GM12865 (cell line): ENCODE measurements at places on chromosomes 4 and X.

- peak; percentile 75 for DNase-seq
Measured at GRCh38 chr4:8468746-8469535, 28.4 kb downstream of the TRMT44 start.

DNA sequence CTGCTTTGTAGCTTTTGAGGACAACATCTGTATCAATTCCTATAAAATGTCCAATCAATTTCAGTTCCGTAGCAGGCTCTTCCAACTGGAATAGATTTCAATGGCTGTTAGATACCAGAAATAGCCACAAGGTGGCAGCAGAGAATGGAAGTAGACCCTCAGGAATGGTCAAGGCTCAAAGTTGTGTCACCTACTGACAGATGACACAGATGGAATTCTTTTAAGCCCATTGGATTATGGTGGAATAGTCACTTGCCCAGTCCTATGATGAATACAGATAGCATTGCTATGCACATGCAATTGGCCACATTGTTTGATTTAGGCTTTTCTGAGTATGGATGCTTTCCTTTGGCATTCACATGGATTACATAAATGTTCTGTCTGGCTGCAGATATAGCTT, 130.4 kb upstream of the RADX start:
- peak; percentile 51 for DNase-seq

DNA sequence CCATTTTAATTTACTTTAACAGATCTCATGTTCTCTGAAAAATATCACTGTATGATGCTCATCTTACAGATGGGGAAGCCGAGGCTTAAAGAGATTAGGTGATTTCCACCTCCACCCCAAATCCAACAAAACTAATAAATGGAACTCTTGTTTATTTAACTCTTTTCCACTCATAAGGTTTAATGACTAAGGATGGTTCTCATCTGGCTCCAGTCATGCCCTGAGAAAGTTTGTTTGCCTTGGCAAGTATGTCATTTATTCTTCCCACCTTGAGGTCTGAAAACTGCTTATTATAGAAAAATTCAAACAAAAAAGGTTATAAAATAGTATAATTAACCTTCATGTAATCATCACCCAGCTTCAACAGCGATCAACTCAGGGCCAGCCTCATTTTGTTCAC, 56.3 kb downstream of the PPEF2 start:
- no peak for DNase-seq

- no peak for DNase-seq
Measured at GRCh38 chr4:159014859-159015258, 88.0 kb upstream of the RAPGEF2 start.

DNA sequence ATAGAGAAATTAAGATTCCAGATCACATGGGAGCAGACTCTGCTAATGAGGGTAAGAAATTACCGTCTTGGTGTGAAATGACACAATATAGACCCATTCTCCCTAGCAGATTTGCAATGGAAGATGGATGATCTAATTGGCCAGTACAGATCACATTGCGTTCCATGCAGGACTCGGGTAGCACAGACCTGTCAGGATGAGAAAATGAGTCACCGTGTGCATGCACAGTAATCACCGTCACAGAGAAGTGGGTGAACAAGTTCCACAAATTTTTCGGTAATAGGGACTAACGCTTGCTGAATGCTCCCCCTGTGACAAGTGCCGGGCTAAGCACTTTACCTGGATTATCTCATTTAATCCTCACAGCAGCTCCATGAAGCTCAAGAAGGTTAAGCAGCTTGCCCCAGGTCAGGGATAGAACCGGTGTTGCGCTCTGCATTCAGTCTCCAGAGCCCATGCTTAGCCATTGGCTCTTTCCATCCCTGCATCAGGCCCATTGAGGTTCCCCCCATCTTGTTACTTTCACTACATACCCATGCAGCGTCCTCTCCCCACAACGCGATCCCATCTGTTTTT, 375.6 kb downstream of the FBXW7 start:
- no peak for DNase-seq

DNA sequence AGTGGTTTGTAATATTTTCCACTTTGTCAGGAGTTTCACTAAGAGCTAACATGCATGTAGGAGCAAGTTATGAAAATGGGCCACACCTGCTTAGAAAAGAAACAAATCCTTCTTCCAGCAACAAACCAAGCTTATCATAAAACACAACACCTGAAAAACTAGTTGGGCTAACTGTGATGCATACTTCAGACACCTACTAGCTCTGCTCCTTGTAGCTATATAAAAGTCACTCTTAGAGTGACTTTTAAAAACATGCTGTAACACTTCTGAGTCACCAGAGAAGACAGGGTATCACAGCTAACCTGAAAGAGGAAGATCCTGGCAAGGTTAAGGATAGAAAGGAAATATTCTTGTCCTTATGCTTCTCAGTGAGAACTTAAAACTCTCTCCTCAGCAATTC, 3.6 kb upstream of the SLAIN2 start:
- DNase-seq, result no peak

GRCh38 chrX:10099411-10099810, 57.4 kb upstream of the CLCN4 start:
- no peak for DNase-seq

DNA sequence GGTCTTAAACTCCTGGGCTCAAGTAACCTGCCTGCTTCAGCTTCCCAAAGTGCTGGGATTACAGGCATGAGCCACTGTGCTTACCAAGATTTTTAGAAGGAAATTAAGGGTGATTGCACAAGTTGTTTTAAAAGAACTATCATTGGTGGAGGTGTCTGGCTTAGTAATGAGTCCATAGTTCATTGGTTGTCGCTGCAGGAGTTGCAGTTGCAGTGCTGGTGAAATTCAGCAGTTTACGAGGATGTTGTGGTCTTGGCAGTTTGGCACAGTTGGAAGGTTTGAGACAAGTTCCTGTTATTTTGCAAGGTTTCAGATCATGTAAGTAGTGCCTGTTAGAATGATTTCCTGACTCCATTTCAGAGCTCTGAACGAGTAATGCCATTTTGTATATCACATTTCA, 48.1 kb downstream of the RAB40AL start:
- DNase-seq, result no peak

DNA sequence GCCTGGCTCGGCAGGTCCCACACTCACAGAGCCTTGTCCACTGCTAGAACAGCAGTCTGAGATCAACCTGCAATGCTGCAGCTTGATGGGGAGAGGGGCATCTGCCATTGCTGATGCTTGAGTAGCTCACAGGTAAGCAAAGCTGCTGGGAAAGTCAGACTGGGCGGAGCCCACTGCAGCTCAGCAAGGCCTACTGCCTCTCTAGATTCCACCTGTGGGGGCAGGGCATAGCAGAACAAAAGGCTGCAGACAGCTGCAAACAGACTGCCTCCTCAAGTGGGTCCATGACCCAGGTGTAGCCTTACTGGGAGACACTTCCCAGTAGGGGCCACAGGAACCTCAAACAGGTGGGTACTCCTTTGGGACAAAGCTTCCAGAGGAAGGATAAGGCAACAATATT, 110.6 kb upstream of the ADAMTS3 start:
- DNase-seq, result no peak

- DNase-seq, result no peak
Measured at GRCh38 chrX:17374619-17375366, at the start of gene NHS. TSS of gene NHS (plus strand) at chrX:17375200. CDS start at chrX:17375758, 558 bp downstream.

- DNase-seq, result no peak
Measured at GRCh38 chr4:183757060-183757459, 98.0 kb downstream of the TRAPPC11 start.

DNA sequence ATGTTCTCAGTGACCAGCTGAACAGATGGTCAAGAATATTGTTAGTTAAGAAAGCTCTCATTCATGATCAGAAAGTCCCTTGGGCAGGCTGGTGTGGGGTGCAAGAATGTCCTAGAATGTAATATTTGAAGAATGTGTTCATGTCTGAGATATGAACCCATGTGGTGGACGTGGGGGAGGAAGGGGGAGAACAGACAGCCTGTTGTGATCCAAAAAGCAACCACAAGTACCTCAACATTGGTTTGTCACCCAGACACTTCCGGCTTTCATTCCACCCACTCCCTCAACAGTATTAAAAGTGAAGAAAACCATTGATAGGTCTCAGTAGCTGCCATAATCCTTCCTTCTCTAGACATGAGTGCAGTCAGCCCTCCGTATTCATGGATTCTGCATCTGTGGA, 82.2 kb downstream of the MAML3 start:
- peak; percentile 53 for DNase-seq

DNA sequence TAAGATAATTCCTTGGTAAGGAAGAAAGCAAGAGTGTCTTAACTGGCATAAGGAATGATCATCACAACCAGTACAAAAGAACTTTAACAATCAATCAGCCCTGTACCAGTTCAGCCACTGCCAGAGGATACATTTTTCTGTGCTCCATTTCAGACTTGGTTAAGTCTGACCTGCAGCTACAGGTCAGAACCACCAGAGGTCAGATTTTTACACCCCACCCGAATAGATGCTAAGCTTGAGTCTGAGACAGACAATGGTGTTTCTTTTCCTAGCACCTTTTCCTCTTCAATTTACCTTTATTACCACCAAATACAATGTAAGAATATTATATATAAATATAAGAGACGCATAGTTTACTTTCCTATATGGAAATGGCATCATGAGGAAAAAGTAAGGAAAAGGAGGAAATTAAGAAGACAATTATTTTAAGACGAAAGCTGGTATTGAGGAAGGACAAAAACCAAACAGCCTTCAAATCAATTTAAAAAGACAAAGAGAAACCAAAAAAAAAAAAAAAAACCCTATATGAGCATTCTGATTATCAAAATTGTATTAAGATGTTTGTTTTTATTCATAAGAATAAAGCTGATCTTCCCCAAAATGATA, 215.3 kb upstream of the TTC29 start:
- peak; percentile 69 for DNase-seq

- no peak for DNase-seq
Measured at GRCh38 chr4:4782969-4783368, 76.5 kb upstream of the MSX1 start.

- DNase-seq, result no peak
Measured at GRCh38 chr4:120508036-120508435, 414.5 kb downstream of the PRDM5 start.

- no peak for DNase-seq
Measured at GRCh38 chr4:1464581-1465171, 58.4 kb upstream of the NKX1-1 start.

- DNase-seq, result no peak
Measured at GRCh38 chrX:331151-331824, 12.7 kb upstream of the GTPBP6 start.

- DNase-seq, result no peak
Measured at GRCh38 chr4:107870236-107870635, 45.5 kb downstream of the SGMS2 start.

DNA sequence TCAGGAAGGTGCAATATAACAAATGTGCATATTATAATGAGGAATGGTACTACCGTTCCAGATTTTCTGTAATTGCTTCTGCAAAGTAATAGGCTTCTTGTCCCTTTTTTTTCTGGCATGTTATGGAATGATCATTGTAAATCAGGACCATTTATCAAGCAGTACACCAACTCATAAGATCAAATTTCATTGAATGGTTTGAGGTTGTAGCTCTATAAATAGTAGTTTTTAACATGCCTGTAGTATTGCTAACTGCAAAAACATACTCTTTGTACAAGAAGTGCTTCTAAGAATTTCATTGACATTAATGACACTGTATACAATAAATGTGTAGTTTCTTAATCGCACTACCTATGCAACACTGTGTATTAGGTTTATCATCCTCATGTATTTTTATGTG, 12.6 kb downstream of the IBSP start:
- DNase-seq, result no peak

DNA sequence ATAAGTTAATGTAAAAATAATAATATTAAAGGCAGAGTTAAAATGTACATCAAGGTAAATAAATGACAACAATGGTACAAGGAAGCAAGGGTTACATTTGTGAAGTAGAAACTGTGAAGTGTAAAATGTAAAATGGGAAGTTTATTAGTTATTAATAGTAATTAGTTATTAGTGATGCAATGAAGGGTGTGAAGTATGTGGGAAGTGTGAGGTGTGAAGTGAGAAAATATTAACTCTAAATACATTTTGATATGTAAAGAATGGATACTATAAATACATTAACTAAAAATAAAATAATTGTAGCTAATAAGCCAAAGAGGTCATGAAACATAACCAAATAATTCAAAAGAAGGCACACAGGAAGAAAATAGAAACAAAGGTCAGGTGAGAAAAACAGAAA, 316.4 kb downstream of the GBA3 start:
- no peak for DNase-seq

- DNase-seq, result no peak
Measured at GRCh38 chr4:25440478-25441030, 63.5 kb downstream of the ANAPC4 start.

- no peak for DNase-seq
Measured at GRCh38 chr4:123121241-123121907, 199.0 kb upstream of the NUDT6 start.

- DNase-seq, result no peak
Measured at GRCh38 chrX:150348365-150348764, 14.8 kb upstream of the MAMLD1 start.

DNA sequence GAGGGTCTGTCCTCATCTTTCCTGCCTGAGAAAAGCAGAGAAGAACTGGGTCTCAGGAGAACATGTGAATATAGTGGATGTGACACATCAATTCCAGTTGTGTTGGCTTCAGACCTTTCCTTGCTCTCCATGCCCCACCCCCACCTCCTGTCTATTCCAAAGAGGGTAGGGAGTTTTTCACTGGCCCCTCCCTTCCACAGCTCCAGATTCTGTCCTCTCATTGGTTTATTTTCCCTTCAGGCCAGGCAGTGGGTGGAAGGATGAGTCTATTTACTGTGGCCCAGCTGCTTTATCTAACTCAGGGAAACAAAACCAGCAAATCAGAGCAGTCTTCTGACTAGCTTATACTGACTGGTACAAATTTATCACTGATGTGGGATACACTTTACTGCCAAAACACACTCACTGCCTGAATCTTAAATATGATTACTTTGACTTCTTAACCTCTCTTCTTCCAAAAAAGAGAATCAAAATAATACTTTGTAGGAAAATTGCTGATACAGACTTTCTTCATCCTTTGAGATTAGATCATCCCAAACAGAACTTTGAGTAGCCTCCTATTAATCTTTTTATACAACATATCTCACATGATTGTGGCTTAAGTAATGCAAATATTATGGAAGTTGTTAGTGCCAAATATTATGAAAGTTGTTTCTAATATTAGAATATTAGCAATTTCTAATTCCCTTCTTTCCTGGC, 221.2 kb downstream of the MID1 start:
- DNase-seq, result no peak

DNA sequence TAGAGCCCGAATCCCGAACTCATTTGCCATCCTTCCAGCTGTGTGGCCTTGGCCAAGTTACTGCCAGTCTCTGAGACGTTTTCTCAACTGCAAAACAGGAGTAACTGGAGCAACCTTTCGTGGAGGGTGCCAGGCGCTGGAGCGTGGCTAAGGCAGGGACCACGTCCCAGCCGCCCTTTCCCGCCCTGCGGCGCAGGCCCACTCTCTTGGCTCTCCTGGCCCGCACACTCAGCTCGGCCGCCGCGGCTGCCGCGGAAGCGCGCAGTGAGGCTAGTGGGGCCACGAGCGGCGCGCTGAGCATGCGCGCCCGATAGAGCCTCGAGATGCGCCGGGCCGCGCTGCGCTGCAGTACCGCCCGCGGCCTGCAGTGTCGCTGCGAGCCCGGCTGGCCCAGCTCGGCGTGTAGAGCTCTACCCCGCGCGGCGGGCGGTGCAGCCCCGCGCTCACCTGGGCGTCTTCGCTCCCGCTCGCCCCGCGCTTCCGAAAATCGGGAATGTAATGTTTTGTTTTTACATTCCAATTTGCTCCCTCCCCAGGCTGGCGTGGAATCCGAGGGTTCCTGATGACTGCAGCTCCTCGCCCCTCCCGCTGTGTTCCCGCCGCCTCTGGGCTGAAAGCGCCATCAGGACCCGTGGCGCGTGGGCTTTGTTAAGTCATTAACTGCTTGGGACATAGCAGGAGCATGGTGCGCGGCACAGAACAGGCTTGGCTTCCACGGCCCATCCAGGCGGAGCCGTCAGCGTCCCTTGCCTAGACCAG, 4.0 kb upstream of the ZNF518B start:
- peak; percentile 84 for DNase-seq

GRCh38 chr4:164571593-164572390, 182.1 kb upstream of the SMIM31 start:
- DNase-seq, result no peak
